ENCODE measurements at places on chromosomes 7 and 10.

- DNase-seq = no peak
Measured at GRCh38 chr7:92925876-92926696, 89.7 kb upstream of the CDK6 start.

DNA sequence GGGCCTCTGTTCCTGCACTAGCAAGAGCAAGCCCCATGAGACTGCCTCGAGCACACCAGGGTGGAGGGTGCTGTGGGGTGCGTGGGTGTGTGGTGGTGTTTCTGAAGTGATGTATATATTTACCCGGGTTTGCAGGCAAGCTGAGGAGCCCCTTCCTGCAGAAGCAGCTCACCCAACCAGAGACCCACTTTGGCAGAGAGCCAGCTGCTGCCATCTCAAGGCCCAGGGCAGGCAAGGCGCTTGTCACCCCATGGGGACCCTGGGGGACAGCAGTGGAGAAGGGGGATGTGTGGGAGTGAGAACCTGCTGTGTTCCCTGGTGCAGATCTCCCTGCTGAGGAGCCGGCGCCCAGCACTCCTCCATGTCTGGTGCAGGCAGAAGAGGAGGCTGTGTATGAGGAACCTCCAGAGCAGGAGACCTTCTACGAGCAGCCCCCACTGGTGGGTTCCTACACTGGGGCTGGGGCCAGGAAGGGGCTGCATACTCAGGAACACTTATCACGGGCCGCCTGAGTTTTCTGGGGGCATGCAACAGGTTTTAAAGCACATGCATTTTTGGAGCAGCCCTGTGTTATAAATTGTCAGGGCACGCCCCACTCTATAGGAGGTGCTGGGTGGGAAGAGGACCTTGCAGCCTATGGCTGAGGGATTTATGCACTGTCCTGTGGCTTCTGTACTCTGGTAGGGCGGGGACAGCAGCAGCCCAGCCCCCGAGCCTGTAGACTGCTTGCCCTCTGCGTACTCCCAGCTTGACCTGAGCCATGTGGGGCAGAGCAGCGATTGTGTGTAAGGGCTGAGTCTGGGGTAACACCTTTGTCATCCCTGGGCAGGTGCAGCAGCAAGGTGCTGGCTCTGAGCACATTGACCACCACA lies 5.9 kb downstream of the PGAM2 start:
- DNase-seq = no peak

DNA sequence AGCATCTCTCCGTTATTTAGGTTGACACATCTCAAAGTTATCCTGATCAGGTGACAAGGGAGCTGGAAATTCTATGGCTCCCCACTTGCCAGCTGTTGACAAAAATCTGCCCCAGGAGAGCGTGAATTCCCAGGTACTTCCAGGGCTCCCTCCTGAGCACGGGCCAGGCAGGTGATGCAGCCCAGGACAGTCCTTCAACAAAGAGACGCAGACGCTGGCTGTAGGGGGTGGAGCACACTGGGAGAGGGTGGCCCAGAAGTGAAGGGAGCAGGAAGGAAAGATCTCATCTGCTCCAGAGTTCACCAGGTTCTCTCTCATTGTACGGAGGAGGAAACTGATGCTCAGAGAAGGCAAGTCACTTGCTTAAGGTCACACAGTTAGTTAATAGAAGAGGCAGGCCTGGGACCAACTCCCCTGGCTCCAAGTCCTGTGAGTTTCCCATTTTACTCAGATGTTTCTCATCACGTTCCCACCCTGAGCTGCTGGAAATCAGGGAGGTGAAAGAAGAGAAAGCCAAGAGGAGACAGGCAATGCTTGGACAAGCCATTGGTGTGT lies 41.0 kb upstream of the CHST3 start:
- no peak for DNase-seq

DNA sequence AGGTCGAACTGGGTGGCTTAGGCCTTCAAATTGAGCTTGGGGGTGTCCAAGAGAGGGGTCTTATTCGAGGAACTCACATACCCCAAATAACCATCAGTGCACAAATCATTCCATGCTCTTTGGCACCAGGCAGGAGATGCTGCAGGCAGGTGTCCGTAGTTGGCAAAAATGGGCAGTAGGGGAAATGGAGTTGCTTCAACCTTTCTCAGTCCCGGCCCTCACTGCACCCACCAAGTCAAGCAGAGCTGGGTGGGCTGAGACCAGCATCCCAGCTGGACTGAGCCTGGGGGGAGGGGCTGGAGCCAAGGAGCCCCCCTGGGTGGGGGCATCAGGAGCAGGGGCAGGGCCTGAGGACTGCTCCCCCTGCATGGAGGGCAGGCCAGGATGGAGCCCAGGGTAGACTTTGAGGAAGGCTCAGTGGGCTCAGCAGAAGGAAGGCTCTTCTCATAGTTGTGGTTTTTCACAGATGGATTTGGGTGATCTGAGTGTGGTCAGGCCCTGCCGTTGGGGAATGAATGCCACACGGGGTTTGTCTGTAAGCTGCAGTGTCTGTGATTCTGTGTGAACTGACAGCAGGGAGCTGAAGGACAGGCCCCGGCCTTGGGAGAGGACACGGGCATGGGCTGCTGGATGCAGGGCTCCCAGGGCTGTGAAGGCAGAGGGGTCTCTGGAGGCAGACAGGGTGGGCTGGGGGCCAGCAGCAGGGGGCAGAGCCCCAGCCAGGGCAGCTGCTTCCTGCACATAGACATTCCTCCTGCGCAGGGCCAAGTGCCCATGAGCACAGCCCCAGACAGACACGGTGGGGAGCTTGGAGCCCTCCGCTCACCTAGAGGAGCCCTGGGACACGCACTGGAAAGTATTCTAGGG lies 144.5 kb downstream of the ADCY1 start:
- no peak for DNase-seq

DNA sequence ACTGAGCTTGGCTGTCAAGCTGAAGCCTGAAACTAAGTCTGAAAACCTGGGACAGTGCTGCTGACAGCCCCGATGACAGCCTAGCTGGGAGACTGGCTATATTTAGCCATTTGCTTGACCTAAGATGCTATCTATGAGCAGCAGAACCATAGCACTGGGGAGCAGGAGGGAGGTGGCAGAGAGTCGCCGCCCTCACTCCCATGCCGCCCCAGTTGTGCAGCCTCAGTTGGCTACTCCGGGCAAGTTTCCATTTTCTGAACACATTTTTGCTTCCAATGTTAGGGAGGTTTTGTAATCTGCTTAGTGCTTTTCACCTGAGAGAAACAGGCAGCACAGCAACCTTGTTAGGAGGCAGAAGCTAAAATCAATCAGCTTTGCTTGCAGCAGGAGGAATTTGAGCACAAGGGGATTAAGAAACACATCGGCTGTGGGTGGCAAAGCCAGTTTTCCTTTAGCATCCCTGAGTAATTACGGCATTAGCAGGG lies 20.4 kb upstream of the C10orf71 start:
- no peak for DNase-seq

DNA sequence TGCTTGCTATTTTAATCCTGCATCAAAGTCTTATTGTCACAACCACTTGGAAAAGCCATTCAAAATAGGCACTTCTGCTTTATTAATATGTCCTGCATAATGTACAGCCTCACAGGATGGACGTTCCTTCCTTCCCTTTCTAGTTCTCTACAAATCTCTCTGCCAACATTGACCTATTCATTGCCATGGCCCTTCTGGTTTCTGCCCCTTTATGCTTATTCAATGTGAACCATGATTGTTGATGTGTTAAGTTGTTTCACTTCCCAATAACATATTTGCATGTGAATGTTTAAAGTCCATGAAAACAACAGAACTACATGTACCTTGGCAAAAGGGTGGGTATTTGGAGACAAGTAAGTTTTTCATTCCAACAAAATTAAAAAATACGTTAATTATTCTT lies 45.7 kb downstream of the COL28A1 start:
- DNase-seq = no peak

DNA sequence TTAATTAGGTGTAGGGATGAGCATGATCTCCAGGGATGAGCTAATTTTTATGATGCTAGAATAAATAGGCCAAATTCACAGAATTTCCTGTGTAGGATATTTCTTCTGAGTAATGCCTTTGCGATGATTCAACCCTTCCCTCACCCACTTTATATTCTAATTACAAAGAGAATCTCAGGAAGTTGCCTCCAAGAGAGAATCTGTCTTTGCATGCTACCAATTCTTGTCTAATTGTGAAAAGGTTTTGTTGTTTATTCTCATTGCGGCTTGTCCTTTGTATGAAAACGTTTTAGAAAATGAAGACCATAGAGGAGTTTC lies 6.3 kb downstream of the C7orf57 start:
- no peak for DNase-seq

DNA sequence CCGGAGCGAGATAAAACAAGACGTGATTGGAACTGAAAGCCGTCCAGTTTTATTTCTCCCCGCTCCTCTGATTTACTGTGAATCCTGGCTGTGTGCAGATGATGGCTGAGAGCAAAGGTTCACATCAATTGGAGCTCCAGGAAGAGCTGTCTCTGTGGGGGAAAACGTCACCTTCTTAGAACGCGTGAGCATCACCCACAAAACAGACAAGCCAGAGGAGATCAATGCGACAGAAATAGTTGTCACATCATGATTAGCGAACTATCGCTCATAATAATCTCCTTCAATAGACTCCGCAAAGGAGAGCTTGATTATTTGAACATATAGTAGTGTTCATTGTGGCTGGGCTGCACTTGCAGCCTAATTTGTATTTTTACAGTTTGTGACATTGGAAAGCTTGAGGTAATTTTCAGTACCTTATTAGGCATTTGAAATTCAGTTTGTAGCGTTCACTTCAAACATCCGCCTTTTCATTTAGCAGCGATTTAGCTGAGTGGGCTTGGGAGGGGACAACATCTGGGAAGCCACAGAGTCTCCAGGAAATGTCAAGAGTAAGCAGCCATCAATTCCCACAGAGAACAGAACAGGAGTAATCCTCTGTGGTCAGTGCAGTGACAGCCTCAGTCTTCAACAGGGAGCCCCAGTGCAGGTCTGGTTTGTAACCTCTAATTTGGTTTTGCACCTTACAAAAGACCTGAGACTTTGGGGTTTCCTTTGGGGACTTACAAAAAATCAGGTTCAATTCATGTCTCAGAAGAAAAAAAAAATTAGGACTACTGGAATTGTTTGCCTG lies 276.8 kb upstream of the PFKP start:
- no peak for DNase-seq

- DNase-seq = no peak
Measured at GRCh38 chr7:107164092-107164491, 4.7 kb upstream of the HBP1 start.

GRCh38 chr7:3244241-3244814 lies 56.7 kb upstream of the SDK1 start:
- no peak for DNase-seq

DNA sequence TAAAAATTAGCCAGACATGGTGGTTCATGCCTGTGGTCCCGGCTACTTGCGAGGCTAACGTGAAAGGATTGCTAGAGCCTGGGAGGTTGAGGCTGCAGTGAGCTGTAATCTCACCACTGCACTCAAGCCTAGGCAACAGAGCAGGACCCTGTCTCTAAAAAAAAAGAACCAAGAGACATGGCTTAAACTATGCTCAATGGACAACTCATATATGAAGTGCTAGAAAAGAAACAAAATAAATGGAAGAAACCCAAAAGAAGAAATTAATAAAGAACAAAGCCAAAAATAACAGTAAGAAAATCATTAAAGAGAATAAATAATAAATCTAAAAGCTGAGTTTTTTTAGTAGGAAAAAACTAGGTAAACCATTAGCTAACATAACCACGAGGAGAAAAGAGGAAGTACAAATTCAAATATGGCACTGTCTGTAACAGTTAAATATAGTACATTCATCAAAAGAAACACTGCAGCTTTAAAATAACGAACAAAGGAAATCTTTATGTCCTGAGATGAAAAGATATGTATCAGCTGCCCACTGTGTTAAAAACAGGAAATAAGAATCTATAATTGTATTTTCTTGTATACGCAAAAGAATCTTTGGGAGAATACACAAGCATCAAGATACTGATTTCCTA lies 48.7 kb downstream of the UPF2 start:
- DNase-seq = no peak

Measured in stimulated activated CD4-positive, alpha-beta T cell treated with anti-CD3 and anti-CD28 coated beads, Interleukin-1b, Interleukin-23, amount 100 ng/mL, for 48 hours (primary cell).